Glomerular endothelial cell (primary cell): ENCODE measurements at places on chromosomes 2 and 18. TPM values are rescaled to one million over a fixed set of nuclear protein-coding genes. Genes with fewer than 3 reads are reported as not detected.

DNA sequence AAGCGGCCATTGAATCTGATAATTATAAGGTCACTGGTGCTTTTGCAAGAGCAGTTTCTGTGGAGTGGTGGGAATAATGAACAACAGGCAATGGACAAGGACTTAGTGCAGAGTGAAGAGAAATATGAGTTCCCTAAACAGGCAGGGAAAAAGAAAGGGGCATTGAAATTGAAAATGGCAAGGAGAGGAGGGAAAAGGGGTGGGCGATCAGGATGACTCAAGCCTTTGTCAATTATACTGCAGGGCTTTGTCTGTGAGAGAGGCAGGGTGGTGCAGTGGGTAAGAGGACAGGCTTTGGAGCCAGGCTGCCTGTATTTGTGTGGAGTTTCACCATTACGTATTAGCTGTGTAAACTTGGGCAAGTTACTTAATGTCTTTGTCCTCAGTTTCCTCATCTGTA, 29.5 kb upstream of the PAIP2B start:
- no peak for DNase-seq

DNA sequence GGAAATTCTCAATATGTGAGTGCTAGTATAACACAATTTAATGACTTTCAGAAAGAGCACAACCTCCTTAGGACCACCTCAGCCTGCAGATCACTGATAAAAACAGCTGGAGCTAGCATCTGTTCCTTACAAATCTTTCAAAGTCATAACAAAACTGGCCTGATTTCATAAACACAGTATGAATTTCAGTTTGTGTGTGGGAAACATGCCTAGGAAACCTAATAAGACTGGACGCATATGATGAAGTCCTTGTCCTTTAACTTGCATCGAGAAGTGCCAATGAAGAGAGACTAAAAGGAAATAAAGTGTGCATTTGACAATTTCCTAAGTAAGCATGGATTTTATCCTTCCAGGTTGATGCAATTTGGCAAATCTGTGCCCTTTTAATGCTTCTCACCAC, 74.1 kb upstream of the KLHL14 start:
- no peak for DNase-seq

DNA sequence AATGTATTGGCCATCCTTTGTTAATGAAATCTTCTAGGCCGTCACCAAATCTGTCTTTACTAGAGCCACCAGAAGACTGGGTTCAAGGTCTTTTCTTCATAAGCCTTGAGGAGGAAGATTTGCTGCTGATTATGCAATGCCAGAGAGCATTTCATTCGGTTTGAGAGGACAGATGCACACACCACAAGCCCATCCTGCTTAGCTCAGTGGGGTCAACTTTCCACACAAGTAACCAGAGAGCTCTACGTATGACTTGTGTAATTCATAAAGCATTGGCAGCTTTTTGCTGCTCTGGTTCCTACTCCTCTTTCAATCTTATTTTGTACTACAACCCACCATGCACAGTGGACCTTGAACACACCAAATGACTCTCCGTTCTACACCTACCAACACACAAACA, 106.9 kb downstream of the OSR1 start:
- no peak for DNase-seq

DNA sequence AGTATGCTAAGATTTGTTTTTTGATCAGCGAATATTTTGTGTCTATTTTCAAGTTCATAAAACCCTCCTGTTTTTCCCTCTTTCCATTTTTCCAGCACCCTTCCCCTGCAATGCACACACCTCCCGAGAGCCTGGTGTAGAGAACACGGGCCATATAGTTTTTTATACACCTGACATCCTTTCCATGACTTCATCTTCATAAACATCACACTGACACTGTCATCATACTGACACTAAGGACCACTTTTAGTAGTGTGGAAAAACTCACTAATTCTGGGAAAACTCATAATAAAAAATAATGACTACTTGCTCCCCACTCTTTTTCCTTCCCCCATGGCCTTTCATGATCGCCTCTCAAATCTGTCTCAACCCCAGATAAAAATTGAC, 70.2 kb downstream of the EPHA4 start:
- DNase-seq, result no peak

DNA sequence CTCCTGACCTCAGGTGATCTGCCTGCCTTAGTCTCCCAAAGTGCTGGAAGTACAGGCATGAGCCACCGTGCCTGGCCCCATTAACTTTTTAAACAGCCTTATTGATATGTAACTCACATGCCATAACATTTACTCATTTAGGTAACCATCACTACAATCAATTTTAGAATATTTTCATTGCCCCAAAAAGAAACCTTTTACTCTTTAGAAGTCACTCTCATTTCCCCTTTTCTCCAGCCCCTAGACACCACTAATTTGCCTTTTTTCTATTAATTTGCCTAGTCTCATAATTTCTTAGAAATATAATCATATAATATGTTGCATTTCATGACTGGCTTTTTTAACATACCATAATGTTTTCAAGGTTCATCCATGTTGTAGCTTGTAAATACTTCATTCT, 57.2 kb upstream of the TACR1 start:
- DNase-seq, result no peak

DNA sequence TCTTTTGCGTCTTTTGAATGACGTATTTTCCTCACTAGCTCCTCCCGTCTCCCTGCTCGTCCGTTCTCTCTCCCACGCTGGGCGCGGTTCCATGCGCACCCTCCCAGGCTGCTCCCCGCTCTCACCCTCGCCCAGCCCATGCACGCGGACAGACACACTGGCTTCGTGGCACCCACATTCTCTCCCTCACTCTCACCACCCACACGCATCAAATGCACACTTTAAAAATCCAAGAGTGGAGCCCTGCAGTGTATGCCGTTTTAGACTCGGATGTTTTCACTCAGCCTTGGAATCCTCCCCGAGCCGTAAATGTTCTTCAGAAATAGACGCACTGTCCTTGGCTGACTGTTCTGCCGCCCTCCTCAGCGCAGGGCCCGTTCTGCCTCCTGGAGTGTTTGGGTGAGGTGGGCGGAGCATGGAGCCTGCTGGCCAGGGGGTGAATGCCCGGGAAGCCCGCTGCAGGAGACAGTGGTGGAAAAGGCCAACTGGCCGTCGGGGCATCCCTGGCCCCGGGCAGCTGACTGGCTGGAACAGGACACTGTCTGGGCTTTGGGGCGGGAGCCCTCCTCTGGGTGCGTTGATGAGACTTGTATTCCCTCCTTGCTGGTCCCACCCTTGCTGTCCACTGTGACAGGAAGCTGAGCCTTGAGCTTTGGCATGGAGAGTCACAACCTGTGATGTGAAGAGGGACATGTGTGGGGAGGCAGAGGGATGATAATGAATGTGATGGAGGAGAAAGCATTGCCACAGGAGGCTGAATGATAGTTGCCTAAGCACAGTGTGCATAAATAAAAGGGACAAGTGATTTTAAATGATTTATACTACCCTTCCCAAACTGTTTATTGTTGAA, 35.4 kb upstream of the LYPD6B start:
- DNase-seq, result no peak

GRCh38 chr18:42675810-42676209, 439.7 kb downstream of the RIT2 start:
- no peak for DNase-seq

DNA sequence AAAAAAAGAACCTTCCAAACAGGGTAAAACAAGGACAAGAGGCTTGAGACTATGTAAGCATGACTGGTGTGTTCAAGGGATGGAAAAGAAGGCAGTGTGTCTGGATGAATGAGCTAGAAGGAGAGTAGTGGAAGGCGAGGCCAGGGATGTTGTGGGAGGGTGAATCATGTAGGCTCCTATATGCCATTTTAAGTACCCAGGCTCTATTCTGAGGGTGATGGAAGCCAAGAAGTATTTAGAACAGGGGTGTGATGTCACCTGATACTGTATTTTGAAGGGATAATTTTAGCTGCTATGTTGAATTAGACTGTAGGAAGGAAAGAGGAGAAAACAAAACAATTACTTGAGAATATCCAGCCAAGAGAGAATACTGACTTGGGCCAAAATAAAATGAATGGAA, 524.7 kb upstream of the CRIM1 start:
- DNase-seq, result no peak

- no peak for DNase-seq
Observed at GRCh38 chr2:152548111-152548875, 169.0 kb downstream of the PRPF40A start.

DNA sequence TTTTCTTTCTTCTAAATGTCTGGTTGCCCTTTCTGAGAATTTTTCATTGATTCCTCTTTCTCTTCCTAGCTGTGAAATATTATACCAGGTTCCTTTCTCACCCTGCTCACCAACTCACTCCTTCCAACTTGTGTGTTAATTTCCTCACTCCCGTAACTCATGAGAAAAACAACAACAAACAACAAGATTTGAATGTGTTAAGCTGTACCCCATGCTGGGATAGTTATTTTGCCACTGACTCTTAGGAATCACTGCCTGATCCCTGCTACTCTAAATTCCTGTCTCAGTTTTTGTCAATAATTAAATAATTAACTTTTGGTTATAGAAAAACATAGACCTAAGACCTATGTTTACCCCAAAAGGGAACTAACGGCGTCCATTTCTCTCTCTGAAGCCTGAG, 242.7 kb downstream of the DPP10 start:
- no peak for DNase-seq

DNA sequence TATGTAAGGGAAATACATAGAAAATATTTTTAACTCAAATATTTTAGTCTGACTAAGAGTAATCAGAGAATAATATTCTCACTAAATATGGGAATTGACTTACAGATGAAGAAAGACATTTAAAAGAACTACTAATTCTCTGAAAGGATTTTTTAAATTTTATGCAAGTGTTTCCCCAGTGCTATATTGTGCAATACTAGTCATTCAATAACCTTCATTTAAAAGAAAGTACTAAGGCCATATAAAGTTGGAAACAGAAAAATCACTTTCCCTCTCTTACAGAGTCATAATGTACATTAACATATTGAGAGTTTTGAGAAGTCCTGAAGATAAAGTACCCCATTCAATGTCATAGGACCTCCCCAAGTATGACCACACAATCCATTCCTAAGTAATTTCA, 584.6 kb upstream of the ACVR2A start:
- DNase-seq, result no peak

DNA sequence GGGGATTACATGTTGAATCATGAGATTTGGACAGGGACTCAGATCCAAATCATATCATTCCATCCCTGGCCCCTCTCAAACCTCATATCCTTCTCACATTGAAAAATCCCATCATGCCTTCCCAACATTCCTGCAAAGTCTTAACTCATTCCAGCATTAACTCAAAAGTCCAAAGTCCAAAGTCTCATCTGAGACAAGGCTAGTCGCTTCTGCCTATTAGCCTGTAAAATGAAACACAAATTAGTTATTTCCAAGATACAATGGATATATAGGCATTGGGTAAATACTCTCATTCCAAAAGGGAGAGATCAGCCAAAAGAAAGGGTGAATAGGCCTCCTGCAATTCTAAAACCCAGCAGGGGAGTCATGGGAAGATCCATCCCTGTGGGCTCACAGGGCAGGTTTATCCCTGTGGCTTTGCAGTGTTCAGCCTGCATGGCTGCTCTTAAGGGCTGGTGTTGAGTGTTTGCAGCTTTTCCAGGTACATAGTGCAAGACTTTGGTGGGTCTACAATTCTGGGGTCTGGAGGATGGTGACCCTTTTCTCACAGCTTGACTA, 21.2 kb upstream of the SLC14A1 start:
- no peak for DNase-seq

LCT gene
- under 0.01 TPM in 1 of 2 replicates, not detected in the other for total RNA-seq

CXCR2 gene
- not detected in 2 replicates for total RNA-seq

HOXD8 gene
- total RNA-seq, result 14.2 and 18.9 TPM in 2 replicates

RGPD4 gene
- total RNA-seq, result not detected in 2 replicates

POTEJ gene
- total RNA-seq, result not detected in 2 replicates

SERPINB5 gene
- not detected in 2 replicates for total RNA-seq

LRRTM4 gene
- total RNA-seq, result not detected in 2 replicates

CFAP53 gene
- total RNA-seq, result 0.10 and 0.18 TPM in 2 replicates

SLC4A3 gene
- total RNA-seq, result 2.0 TPM in 2 replicates

TRIM43 gene
- total RNA-seq, result not detected in 2 replicates

ANKAR gene
- 1.2 and 3.3 TPM in 2 replicates for total RNA-seq
